ENCODE measurements at places on chromosomes 7 and 10.
A peak's percentile ranks its signal among the peaks of the same experiment; 100 is the strongest.

- DNase-seq: no peak
Observed at GRCh38 chr10:77940225-77940624, 13.7 kb upstream of the DLG5 start.

DNA sequence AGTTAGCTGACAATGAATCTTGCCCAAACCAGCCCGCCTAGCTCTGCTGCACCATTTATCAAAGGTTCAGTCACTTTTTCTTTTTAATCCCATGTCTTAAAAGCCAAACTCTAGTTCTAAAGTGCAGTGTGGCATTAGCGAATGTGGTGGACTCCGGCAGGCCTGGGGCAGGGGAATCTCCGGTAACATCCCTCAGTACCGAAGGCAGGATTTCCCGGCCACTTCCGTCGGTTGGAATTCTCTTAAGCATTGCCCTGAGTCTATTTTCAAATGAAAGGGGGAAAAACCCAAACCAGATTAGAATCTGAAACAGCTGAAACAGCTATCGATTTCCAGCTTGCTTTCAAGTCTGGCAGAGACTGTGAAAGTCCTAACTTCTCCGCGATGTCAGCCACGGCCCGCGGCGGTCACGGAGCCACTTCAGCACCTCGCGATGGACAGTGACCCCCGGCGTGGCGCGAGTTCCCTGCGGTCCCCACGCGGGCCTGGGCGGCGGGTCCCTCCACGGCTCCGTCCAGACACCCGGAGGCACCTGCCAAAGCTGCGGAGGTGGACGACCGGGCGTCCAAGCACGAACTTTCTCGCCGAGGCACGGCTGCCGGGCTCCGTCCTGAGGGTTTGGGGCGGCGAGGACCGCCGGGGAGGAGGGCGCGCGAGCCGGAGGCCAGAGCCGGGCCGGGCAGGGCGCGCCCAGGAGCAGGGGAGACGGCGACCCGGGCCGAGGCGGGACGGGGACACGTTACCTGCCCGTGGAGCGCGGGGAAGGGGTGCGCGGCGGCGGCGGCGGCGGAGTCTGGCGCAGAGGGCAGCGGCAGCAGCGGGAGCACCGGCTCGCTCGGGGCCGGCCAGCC is 745 bp downstream of the TCERG1L start:
- no peak for DNase-seq

DNA sequence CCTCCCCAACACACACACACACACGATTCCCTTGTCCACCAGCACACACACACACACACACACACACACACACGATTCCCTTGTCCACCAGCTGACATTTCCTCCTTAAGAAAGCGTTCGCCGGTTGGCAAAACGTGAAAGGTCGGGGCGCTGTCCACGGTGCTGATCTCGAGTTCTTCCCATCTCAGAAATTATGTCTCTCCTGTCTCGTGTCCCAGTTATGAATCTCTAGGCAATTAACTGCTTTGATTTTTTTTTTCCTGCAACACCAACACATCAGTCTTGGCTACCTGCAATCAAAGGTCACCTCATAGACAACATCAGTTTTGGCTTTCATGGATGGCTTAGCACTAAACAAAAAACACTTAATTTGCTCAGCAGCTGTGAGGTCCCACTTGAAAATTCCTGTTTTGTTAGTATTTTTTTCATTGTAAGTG is 1.9 kb downstream of the INA start:
- no peak for DNase-seq

DNA sequence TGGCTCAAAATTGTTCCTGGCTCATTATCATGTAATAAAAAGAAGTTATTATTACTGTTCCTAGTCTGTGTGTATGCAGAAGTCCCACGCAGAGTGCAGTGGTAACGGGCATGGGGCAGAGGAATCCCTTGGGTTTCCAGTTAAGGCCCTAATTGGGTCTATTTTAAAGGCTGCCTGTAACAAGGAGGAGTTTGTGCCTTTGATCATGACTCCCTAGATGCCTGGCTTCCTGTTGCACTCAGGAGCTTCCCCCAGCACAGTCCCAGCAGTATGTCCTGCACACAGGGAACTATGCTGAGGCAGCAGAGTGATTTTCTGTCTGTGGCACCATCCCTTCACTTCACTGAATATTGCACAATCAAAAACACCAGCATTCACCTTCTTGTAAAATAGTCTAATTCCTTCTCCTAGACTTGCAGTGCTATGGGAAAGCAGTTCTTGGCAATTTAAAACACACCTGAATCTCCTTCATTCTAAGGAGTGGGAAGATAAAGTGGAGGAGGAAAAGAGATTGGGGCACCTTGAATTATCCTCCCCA is 22.9 kb downstream of the SORCS1 start:
- DNase-seq: no peak

GRCh38 chr7:147151661-147152060 is 1035.1 kb downstream of the CNTNAP2 start:
- DNase-seq: no peak

DNA sequence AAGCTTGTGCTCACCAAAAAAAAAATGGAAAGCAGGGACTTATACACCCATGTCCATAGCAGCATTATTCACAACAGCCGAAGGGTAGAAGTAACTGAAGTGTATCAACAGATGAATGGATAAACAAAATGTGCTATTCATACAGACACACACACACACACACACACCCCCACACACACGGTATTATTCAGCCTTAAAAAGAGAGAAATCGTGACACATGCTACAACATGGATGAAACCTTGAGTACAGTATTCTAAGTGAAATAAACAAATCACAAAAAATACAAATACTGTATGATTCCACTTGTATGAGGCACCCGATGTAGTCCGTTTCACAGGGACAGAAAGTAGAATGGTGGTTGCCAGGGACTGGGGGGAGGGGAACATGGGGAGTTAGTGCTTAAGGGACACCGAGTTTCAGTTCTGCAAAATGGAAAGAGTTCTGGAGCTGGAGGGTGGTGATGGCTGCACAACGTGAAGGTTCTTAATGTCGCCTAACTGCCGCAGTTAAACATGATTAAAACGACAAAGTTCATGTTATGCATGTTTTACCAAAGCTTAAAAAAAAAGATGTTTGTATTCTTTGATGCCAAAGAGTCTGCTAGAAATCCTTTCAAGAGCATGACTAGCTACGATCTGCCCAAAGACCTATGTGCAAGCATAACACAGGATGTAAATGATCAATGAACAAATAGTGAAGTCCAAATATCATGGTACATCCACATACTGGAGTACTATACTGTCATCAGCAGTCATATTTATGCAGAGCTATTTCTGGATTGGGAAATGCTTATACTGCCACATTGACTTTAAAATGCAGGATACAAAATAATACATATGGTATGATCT is 7.2 kb downstream of the TNS3 start:
- DNase-seq: peak; percentile 93

- peak; percentile 21 for DNase-seq
Observed at GRCh38 chr10:27844223-27844622, 98.6 kb upstream of the MKX start.

GRCh38 chr10:29689001-29689400 is 54.2 kb upstream of the SVIL start:
- DNase-seq: peak; percentile 64

GRCh38 chr10:11255796-11256444 is 238.2 kb downstream of the CELF2 start:
- no peak for DNase-seq

DNA sequence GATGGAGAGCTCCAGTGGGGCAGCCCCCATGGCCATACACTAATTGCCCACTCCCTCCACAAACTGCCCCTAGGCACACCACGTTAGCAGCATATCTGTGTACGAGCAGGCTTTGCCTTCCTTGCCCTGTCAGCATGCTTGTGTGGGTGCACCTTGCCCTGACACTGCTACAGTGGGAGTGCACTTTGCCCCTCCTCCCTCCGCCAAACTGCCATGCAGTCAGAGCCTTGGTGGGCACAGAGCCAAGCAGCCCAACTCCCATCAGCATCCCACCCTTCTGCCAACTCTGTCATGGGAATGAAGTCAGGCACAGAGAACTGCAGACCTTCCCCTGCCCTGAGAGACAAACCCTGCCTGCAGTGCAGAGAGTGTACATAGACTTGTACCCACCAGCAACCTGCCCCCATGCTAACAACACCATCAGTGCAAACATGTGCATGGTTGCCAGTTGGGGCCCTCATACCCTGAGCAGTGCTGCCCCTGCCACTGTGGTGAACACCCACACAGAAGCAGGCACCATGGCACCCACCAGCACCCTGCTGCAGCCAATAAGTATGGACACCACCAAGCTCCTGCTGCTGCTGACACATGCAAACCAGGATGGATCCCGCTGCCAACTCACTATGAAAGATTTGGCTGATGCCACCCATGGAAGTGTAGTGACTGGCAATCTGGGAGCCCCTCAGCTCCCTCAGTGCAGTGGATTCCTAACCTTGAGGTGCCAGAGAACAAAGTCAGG is 1197.7 kb upstream of the CELF2 start:
- no peak for DNase-seq

DNA sequence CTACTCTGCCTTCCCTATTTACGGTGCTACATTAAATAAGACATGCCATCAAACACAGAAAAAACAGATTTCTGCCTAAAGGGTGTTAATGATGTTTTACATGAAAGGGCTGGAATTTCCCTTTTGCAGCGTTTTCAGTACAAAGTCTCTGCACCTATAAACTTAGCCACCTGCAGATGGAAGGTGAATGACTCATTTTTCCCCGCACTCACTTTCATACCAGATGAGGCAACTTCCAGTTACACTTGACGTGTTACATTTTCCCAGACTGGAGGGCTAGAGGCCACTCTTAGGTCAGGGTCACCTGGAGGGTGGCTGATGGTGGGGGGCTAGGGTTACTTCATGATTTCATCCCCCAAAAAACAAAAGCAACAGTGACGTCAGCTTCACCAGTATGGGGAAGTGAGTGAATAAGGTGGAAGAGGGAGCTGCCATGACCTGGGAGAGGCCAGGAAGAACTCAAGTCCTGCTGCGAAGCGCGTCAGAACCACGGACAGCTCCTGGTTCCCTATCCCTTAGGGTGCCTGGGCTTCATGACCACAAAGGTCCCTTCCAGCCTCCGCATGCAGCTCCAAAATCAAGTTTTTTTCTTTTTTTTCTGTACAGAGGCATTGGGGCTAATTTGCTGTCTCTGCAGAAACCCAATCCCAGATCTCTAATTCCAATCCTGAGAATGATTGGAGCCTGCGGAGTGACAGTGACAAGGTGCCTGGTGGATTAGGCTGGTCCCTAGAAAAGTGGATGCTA is 94.0 kb downstream of the ADARB2 start:
- no peak for DNase-seq

DNA sequence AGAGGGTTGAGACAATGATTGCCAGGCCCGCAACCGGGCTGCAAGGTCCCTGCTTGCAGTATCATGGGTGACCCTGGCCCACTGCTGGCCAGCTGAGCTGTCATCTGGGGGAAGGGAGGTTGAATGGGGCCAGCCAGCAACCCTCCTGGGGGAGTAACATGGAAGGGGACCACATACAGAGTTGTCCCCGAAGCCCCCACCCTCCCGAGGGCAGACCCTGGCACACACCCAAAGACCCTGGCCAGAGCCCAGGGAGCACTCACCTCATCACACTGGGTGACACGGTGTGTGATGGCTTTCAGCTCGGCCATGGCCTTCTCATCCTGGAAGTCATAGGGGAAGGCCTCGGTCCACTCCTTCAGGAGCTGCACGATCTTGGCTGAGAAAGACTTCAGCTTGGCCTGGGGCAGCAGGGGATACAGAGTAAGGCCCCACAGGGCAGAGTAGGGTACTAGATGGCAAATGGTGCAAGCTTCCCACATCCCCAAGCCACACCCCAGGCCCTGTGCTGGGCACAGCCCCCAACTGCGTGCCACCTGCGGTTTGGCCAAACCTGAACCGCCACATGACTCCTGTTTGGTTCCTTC is 63.4 kb downstream of the CSGALNACT2 start:
- DNase-seq: peak; percentile 36

DNA sequence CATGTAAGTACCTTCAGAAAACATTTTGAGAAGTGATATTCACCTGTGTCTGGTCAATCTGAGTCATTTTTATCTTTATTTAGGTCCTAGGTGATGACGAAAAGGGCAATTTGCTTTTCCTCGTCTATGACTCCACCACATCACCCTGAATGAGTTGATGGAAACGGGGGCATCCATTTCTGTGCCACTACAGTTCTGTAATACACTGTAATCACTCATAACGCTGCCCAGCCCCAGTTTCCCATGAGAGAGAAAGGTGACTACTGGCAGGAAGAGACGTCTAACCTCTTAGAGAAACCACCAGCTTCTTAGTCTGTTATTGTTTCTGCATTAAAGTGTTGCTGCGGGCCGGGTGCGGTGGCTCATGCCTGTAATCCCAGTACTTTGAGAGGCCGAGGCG is 205.3 kb upstream of the MKLN1 start:
- DNase-seq: no peak

DNA sequence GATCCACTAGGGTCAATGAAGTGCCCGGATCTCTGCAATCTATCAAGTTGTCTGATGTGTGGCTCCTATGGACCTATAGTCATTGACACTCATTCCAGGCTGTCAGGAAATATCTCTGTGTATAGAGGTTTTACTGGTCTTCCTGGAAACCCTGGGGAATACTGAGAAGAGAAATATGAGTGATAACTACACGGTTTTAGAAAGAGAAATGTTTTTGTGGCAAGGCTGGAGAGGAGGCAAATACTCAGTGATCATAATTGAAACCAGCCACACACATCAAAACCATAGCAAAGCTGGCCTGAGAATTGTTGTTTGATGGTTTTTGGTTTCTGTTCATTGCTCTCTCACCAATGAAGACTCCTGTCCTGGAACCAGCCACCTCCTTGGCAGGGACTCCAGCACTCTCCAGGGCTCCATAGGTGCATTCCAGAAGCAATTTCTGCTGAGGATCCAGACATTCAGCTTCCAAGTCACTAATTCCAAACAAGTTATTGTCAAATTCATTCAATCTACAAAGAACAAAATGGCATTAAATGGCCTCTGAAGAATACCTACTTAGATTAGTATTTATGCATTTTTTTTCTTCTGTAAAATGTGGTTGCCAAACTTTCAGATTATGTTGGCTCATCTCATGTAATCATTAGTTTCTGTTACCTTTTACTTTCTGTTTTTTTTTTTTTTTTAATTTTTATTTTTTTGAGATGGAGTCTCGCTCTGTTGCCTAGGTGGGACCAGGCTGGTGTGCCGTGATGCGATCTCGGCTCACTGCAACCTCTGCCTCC is 108.6 kb upstream of the ABI1 start:
- no peak for DNase-seq

- no peak for DNase-seq
Observed at GRCh38 chr7:713488-714230, 12.8 kb upstream of the DNAAF5 start.

- DNase-seq: no peak
Observed at GRCh38 chr10:118914629-118915028, 114.9 kb upstream of the NANOS1 start.

DNA sequence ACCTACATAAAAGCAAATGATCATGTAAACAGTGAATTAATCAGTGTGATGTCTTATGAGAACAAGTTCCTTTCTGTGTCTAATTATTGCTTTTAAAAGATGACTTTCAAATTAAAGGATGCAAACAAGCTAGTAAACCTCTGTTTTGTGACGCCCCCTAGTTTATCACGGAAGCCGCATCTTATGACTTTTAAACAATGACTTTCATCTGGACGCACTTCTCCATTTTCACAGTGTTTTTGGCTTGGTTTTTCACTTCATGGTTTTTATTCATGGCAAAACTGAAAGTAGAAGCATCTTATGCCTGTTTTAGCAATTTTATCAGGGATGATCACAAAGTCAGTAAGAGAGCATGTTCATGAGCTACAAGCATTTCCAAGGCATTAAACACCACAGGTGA is 35.0 kb downstream of the ITGA8 start:
- DNase-seq: no peak

GRCh38 chr7:76328389-76328788 is 25.9 kb downstream of the HSPB1 start:
- DNase-seq: no peak

- no peak for DNase-seq
Observed at GRCh38 chr7:101510297-101510696, 118.8 kb downstream of the MYL10 start.

Measured in CD14-positive monocyte (primary cell).